ENCODE measurements at places on chromosomes 6 and 20.

- no peak for DNase-seq
These were observed 88.6 kb downstream of the MCHR2 start for GRCh38 chr6:99905209-99906106.

GRCh38 chr6:18078866-18079265, 43.6 kb downstream of the NHLRC1 start:
- DNase-seq: no peak

- DNase-seq: no peak
These were observed 46.8 kb downstream of the RANBP9 start for GRCh38 chr6:13664703-13665352.

DNA sequence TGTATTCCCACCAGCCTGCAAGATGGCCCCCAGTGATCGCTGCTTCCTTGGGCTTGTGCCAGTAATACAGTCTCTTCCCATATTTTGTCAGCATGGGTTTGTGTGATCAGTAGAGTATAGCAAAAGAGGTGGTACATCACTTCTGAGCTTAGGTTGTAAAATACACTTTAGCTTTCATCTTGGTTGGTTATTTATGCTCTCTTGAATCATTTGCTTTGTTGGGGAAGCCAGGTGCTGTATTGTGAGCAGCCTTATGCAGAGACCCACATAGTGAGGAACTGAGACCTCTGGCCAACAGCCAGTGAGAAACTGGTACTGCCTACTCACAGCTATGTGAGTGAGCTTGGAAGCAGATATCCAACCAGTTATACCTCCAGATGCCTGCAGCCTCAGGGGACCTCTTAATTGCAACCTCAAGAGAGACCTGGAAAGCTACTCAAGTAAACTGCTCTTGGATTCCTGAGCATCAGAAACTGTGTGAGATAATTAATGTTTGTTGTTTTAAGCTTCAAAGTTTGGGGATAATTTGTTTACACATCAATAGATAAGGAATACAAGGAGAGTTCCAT, 229.3 kb downstream of the FARS2 start:
- DNase-seq: peak; percentile 94

DNA sequence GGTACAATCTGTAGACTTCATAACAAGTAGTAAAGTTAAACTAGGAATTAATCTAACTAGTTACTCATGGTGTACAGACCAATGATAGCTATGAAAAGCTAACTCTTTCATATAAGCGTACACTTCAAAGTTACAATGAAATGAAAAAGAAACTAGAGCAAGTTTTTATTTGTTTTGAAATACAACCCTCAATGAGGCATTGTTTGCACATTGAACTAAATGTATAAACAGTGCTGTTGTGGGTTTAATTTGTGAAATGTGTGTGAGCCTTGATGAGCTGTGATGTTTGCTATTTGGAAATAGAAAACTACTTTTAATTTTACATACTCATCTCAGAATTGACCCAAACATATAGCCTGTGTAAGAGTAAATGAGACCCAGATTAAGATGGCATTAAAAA, 11.1 kb upstream of the EYA4 start:
- DNase-seq: no peak

DNA sequence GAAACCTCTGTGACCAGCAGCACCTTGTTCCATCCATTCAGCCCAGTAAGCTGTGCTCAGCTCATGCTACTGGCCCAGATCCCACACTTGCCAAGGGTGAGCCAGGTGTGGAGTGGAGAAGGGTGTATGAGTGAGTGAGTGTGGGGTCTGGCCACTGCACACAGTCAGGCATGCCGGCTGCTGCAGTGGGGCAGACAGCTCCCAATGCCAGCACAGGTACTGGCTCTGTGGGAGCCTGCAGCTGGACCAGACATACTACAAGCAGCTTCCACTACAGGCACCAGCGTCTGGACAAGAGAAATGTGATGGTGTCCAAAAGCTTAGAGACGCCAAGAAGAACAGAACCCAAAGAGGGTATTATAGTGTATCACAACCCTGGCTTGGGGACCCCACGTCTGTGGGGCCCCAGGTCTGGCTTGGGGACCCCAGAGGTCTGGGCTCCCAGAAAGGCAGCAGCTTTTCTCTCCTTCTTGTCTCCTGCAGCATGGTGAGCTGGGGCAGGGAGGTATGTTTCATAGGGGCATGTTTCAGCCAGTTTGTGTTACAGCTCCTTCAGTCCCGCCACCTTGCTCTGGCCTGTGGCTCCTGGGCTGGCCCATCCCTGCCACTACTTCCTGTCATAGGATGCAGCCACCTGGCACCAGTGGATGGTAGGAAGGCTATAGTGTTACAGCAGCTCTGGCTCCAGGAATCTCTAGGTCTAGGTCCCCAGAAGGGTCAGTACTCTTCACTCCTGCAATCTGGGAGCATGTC, 152.4 kb upstream of the HSF2 start:
- no peak for DNase-seq

- no peak for DNase-seq
These were observed 115.4 kb upstream of the TAB2 start for GRCh38 chr6:149202100-149202499.

DNA sequence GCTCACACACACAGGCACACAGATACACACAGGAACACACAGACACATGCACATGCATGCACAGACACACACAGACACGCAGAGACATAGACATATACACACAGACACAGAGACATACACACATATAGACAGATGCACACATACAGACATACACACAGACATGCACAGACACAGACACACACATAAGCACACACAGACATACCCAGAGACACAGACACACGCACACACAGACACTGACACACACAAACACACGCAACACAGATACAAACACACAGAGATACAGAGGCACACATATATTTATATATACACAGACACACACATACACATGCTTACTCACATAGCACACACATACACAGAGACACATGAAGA, 158.4 kb downstream of the LY86 start:
- no peak for DNase-seq

DNA sequence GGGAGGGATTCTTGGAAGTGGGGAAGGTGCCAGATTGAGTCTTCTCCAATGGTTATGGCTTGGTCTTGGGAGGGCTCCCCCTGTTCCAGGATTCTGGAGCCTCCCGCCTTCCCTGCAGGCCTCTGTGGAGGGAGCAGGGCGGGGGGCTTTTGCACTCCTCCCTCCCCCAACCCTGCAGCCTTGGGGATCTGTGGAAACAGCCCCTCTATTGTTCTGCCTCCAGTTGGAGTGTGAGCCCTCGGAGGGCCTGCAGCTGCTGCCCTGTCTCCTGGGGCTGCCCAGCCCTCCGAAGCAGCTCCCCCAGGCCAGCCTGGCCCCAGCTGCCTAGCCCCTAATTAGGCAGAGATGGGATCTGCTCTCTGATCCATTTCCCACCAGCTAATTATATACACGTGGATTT, 14.7 kb downstream of the FAM110A start:
- DNase-seq: no peak

GRCh38 chr20:14761903-14762302, 424.5 kb upstream of the FLRT3 start:
- no peak for DNase-seq

DNA sequence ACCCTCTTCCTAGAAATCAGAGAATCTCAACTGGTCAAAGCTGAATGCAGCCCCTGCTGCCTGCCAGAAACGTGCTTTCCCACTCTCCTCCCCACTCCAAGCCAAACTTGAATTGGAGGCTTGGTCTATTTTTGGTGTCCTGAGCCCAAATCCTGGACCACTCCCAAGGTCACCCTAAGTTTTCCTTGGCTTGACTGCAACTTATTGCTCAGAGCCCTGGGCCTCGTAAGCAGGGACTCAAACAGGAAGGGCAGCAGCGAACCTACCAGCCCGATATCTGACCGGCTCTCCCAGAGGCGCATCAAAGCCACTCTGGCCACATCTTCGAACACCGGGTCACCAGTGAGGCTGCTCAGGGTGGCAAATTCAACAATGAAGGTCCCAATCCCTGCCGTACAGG, 12.7 kb downstream of the EDEM2 start:
- no peak for DNase-seq

DNA sequence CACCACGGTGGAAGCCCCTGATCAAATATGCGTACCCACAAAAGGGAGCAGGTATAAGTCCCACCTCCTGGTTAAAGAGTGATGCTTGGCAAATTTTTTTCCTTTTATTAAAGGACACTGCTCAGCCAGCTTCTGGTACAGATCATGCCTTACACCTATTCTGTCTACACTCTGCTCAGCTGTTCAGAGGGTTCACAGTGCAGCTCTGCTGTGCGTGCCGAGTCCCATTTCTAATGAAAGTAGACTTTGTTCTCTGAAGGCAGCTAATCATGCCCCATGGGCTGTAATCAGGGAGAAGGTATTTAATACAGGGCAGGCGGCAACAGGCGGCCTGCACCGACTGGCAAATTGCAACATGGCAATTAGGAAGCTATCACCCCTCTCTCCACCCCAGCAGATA, 16.3 kb downstream of the LRRC73 start:
- DNase-seq: no peak

DNA sequence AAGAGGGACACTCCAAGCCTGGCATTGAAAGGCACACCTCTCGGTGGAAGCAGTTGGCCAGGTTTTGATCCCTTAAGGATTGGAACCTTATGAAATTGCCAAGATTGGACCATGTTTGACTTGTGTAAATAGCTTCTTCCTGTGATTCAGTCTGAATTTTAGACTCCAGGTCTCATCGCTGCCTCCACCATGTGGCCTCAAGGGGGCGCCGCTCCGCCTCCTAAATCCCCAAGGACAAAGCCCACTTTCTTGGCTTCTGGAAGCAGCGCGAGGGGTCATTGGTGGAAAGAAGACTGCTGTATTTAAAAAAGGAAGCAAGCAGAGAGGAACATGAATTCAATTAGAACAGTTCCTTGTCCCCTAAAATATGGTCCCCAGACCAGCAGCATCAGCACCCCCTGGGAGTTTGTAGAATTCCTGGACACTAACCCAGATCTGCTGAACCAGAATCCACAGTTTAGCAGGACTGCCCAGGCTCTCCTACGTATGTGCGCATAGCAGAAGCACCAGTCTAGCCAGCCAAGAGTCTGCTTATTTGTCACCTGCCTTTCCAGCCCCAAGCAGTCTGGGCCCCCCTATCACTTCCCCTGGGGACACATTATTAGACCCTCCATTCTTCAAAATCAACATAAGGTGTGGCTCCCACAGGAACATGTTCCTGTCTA, 108.5 kb downstream of the LY86 start:
- peak; percentile 11 for DNase-seq

DNA sequence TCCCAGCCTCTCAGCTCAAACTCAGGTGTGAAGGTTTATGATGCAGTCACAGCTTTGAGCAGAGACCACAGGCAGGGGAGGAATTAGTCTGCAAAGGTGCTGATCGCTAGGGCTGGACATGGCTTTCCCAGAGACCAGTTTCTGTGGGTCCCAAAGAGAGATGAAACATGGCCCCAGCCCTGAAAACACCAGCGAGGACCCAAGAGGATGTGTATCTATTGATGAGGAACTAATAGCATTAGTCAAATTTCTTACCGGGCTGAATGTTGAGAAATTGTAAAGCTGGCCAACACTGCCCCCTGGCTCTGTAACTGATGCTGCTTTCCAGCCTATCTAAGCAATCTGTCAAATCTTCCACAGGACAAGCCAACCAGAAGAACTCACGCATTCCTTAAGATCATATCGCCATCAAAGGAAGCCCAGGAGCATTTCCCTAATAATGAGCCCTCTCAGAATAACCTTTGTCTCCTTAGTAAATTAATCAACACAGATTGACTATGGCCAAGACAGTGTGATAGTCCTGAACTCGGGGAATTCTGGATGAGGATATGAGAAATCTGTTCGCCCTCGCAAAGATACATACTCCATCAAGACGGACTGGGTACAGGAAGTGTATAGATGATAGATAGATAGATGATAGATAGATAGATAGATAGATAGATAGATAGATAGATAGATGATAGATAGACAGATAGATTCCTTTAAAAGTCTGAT, 7.8 kb upstream of the ACSS1 start:
- no peak for DNase-seq

DNA sequence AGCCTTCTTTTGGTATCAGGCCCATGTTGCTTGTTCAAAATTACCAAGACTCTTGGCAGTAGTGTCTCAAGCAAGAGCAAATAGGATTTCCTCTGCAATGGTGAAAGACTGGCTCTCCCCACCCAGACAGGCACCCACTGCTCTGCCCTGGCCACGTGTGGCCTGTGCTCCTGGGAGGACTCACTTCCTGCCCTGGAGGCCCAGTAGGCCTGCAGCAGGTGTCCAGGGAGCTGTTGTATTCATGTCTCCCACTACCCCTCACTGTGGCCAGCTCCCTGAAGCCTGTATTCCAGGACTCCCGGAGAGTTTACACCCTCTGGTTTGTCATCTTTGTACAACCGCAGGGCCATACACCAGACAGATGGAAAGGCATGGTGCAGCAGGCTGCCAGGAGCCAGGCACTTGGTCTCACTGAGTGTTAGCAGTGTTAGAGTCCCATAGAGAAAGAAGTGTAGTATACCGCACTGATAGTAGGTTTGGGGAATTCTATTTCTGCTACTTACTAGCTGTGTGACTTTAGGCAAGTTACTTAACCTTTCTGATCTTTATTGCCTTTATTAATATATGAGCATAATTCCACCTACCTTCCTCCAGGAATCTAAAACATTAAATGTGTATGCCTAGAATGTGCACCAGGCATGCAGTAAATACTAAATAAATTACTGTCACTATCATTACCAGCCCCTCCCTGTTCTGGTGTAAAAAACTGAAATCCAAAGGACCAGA, 159.7 kb downstream of the TMEM242 start:
- no peak for DNase-seq

DNA sequence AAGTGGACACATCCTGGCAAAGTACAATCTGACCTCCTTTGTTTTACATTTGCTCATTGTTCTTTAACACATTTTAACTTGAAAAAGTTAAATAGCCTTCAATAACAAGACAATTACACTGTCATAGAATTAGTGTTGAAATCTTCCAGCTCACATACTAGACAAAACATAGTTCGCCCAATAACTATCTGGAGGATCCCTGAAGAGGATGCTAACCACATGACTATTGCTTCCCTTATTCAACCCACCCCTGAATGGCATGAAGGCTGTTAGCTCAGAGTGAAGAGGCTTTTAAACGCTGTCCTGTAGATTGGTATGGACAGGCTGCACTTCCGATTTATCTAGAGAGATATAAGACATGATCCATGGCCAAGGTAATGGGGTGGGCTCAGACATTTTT, 15.0 kb upstream of the DSE start:
- no peak for DNase-seq

- no peak for DNase-seq
These were observed 49.3 kb upstream of the KIF13A start for GRCh38 chr6:18036781-18037180.

- DNase-seq: no peak
These were observed 11.7 kb downstream of the SIM1 start for GRCh38 chr6:100452998-100453397.

- no peak for DNase-seq
These were observed 56.2 kb downstream of the CENPW start for GRCh38 chr6:126396131-126396530.

GRCh38 chr6:137217801-137218472, 1.2 kb downstream of the IFNGR1 start:
- DNase-seq: no peak

Data from NCI-H2081 treated with DMSO at 0.1 percent for 48 hours (cell line).